ENCODE measurements at places on chromosomes 6 and 20.

- DNase-seq: no peak
Observed at GRCh38 chr20:47568019-47568418, 66.3 kb downstream of the NCOA3 start.

GRCh38 chr6:162488444-162488843 is 239.1 kb downstream of the PRKN start:
- DNase-seq: no peak

DNA sequence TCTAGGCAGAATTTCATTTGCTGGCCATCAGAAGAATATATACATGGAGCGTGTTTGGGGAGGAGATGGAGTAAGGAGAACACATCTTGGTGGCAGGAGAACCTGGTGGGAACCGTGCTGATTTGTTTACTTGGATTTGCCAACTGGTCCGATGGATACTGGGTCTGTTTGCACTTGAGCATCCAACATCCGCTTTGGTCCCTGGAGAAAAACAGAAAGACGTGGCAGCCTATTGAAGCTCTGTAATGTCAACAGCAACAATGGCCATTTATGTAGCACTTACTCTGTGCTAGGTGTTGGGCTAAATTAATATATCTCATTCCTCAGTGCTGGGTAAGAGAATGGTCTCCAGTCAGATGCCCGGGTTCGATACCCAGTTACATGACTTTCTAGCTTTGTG is 125.6 kb downstream of the BCAS1 start:
- DNase-seq: peak; percentile 57

- DNase-seq: no peak
Observed at GRCh38 chr6:7647504-7647903, 57.5 kb downstream of the SNRNP48 start.

DNA sequence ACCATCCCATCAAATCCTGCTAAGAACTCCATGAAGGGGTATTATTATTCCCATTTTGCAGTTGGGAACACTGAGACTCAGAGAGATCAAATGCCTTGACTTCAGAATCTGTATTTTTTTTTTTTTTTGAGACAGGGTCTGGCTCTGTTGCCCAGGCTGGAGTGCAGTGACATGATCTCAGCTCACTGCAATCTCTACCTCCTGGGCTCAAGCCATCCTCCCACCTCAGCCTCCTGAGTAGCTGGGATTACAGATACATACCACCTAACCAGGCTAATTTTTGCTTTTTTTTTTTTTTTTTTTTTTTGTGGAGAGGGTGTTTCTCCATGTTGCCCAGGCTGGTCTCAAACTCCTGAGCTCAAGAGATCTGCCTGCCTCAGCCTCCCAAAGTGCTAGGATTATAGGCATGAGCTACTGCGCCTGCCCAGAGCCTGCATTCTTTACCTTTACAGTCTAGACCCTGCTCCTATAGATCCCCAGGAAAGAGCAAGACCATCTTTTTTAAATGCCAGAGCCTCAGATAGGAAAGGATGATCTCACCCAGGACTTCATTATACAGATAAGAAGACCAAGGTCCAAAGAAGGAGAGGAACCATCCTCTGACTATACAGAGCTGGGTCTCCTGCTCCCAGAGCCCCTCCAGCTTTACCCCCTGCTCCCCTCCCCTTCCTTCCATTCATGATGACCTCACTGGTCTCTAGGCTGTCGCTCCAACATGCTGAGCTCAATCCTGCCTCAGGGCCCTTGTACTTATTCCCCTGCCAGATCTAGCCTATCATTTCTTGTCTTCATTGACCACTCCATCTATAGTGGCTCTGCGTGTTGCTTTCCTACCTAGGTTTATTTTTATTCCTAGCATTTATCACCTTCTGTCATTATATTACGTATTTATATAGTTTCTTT is 138.6 kb downstream of the CEBPB start:
- no peak for DNase-seq

DNA sequence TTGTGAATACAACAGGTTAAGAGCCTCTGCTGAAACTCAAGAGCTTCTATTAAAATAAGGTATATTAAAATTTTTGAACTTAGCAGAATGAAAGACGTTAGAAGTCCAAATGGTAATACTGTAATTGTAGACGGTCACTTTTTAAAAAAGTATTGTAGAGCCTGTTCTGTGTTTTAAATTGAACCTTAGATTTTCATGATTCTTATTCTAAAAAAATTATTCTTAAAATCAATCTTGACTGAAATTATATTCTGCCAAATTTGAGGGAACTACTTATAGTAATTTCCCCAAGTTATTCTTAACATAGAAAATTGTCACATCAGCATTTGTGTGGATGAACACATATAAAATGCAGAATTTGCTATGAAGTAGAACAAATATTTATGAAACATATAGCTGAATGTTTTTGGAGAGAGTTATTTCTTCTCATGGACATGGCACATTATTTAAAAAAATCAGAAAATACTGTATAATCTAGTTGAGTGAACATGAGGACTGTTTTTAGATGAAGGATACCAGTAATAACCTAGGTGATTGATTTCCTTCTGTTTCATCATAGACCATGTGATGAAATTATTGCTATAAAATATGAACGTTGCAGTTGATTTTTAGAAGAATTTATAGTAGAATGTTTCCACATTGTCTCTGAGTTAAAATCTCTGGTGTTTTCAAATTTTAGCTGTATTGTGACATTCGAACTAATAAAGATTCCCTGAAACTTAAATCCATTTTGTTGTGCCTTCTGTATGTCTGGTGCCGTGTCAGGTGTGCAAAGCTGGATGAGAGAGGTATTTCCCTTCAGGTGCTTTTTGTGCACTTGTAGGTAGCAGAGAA is 2.8 kb downstream of the TBPL1 start:
- DNase-seq: no peak

DNA sequence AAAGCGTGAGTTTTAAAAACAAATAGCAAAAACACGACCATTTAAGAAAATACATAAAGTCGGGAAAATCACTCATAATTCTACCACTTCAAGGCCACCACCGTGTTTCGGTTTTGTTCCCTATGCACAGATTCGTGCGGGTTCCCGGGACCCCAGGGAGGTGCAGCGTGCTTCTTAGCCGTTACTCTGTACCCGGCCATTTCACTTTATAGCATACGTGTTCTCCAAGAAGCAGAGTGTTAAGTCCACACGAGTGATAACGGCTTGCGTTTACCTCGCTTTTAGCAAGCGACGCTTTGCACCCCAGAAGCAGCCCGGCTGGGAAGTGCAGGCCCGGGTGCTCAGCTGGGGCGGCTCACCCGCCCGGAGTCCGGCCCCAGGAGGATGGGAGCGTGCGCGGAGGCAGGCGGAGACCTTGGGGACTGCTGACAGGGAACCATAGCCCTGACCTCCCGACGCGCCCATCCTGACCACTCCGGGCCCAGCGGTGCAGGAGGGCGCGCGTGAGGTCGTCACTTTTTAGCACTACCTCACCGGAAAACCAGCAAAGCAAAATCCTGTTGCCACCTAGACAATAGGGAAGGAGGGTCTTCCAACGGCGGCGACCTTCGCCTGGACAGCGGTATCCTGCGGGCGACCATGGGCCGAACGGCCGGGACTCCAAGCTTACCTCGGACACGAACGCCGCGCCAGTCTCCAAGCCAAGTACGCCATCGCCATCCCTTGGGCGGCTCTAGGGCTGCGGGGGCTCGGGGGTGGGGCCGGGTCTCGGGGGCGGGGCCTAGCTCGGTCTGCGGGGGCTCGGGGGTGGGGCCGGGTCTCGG is at the start of gene ECI2:
Gene ECI2, minus strand, starts transcription at position 735 of the 824 bp plus-strand sequence. Its CDS starts 15 bp downstream, at position 720.
- DNase-seq: no peak

DNA sequence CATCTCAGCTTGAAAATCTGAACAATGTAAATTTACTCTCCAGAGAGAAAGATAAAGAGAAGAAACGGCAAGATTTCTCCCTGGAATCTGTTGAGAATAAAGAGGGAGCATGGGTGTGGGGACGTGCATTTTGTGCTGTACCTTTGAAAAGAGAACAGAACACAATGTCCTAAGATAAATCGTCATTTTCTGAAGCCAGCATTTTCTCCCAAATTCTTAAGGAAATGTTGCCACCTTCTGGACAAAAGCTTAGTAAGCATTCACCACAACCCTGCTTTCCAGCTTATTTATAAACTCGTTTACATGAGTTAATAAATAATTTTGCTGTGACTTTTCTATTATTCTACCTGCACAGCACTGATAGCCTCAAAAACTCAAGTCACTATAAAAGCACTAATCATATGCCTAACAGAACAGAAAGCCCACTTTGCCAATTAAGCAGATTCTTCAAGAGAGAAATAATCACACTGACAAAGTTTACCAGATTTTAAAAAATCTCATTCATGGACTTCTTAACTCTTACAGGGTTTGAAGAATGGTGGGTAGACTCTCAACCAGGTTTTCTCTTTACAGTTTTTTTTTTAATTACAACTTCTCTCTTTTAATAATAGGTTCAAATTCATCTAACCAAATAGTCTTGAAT is 155.8 kb downstream of the MBOAT1 start:
- no peak for DNase-seq

GRCh38 chr6:43608310-43608763 is 20.7 kb downstream of the GTPBP2 start:
- DNase-seq: no peak

DNA sequence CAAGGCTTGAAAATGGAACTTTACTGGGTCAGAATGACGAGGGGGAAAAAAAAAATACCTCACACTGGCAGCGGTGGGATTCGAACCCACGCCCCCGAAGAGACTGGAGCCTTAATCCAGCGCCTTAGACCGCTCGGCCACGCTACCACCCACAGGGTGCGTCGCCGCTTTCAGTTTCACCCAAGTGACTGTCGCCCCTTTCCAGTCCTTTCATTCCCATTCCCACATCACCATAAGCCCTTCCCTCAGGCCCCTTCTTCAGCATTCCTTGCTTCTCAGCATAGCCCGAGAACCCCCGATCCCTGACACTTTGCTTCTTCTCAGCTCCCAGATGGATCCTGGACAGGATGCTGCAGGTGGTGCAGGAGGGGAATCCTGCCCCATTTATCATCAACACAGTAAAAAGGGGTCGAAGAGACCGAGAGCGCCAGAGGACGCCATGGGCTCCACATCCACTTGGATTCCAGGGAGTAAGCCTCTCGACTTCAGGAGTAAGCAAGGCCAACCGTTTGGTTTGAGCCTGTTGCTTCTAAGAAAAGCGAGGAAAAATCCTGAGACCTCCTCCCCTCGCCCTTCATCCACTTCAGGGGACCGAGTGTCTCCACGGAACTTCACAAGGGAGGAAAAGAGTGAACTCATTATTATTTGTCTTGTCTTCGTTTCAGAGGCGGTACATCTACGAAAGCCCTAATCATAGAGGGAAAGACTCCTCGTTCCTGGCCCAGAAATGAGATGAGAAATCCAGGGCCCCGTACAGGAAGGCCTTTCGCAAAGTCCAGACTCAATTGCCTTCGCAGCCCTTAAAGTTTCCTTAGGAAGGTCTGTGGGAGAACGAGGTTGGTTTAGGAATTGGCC is 20.0 kb upstream of the TRIM27 start:
- DNase-seq: peak; percentile 82

GRCh38 chr20:2794866-2795447 is 5.5 kb downstream of the CPXM1 start:
- DNase-seq: peak; percentile 89

- DNase-seq: no peak
Observed at GRCh38 chr20:3162080-3162611, 2.5 kb upstream of the FASTKD5 start.
